GM03348 (cell line): ENCODE measurements at places on chromosomes 5 and 9.

DNA sequence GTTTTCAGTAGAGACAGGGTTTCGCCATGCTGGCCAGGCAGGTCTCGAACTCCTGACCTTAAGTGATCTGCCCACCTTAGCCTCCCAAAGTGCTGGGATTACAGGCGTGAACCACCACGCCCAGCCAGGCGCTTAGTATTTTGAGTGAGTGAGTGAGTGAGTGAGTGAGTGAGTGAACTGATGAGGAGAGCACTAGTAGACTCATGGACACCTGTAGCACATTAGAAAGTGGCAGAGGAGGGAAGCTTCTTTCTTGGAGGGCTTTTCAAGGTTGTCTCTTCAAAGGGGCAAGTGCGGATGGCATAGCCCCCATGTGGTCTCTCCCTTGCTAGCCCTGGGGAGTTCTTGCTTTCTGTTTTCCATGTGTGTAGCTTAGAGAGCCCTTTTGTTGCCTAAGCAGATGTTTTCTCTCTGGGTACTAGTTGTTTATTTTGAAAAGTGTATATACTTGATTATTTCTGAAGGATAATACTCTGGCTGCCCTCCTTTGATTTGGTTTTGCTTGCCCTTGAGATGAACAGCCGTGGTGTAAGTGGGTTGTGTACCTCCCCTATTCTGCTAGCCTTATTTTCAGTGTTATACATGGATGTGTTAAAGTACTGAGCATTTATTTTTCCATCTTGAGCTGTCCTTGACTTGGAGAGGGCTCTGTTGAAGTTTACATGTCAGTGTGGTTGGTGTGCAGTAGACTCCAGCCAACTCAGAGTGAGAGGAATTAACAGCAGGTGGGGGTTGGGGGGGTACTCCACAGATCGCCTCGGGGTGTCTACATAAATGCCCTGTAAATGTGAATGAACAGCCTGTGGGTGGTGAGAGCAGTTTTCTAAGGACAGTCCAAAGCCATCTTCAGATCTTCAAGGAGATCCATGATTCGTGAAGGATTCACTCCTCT, 35.5 kb downstream of the PRRC2B start:
- no peak for DNase-seq

- DNase-seq, result no peak
These were observed 81.2 kb upstream of the TRPC7 start for GRCh38 chr5:136446565-136446964.

DNA sequence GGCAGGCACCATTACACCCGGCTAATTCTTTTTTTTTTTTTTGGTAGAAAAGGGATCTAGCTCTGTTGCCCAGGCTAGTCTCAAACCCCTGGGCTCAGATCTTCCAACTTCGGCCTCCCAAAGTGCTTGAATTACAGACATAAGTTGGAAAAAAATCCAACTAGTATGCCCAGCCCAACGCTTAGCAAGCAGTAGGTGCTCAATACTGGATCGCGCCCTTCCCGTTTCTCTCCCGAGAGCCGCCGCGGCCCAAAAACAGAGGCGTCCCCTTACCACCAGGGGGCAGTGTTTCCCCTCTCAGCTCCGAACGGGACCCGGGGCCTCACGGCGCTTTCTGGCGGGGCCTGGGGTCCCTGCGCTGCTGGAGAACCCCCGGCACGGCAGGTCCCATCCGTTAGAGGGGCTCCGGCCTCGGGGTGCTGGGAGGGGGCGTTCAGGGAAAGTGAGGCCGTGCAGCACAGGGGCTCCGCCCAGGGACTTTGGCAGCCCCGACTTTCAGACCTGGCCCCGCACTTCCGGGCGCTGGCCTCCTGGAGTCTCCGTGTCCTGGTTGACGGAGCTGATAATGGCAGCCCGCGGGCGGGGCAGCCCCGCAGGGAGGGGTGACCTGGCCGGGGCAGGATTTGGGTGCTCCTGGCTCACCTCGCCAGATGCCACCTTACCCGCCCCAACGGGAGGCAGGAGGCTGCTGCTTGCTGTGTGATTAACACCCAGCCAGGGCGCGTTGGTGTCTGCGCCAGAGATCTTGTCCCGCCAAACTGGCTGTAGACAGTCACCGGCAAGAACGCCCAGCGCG, 15.2 kb downstream of the PTGES start:
- peak; percentile 91 for DNase-seq

GRCh38 chr9:87676976-87677775, 48.7 kb upstream of the CTSL start:
- DNase-seq, result no peak

DNA sequence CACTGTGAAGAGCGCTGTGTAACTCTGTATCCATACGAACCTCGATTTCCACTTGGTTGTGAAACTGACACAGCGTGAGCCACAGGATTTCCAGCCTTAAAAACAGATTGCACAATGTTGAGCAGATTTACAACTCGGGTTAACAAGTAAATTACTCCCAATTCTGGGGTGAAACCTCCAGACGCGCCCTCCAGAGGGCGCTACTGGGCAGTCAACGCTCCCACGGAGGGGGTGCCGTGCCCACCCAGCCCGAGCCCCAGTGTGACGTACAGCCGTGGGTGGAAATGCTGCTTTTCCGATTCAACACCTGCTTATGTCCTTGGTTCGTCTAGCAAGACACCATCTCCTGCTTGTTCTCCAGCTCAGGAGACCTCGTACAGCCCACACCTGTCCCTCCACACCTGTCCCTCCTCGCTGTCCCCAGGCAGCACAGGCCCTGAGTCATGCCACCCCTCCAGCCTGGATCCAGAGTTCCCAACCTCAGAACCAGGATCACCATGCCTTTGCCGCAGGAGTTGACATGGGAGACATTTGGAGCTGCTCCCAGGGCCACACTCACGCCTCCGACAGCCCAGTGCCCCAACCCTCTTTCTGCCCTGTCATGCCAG, 34.4 kb upstream of the SLC6A3 start:
- DNase-seq, result peak; percentile 86

DNA sequence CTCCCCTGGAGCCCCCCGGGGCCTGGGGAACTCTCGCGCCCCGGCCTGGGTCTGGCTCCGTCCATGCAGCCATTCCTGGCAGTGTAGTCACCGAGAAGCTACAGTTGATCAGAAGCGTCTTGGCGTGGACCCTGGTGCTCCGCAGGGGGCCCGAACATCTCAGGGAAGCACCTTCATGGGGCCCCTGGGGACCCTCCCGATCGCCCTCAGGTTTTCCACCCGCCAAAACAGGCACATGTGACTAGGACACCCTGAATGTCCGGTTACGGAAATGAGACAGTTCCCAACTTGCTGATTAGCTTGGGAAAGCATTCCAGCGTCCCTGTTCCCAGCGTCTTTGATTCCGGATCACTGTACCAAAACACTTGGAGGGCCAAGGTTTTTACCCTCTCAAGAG, 472 bp downstream of the FBXO4 start:
- peak; percentile 45 for DNase-seq

DNA sequence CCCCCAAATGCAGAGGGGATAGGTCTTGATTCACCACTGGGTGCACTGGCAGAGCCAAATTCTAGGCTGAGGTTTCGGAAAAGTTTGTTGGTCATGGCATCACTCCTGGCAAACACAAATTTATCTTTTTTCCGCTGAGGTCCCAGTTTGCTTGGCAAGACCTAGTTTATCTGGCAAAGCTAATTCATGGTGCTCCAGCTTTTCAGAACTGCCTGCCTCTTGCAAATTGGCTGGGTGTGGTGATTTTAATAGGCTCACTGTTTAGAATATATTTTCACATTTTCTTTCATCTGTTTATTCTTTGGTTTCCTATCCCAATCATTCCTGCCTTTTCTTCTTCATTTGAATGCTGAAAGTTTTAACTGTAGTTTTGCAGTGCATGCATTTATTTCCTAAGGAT, 50.5 kb upstream of the MAMDC2 start:
- no peak for DNase-seq

DNA sequence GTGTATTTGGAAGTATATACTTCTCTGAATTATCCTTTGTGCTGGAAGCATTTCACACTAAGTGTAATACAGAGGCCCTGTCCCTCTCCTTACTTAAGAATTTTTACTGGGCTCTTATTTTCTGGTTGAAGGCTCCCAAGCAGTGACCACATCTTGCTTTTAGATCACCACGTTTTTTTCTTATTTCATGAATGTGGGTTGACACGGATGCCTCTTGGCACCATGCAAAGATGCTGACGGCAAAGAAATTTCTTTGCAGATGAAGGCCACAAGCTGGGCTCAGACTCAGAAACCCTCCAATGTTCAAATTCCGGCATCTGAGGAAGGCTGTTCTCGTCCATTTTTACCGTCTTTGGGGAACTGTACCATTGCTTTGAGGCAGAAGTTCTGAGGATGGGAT, 168.5 kb downstream of the HMHB1 start:
- no peak for DNase-seq

DNA sequence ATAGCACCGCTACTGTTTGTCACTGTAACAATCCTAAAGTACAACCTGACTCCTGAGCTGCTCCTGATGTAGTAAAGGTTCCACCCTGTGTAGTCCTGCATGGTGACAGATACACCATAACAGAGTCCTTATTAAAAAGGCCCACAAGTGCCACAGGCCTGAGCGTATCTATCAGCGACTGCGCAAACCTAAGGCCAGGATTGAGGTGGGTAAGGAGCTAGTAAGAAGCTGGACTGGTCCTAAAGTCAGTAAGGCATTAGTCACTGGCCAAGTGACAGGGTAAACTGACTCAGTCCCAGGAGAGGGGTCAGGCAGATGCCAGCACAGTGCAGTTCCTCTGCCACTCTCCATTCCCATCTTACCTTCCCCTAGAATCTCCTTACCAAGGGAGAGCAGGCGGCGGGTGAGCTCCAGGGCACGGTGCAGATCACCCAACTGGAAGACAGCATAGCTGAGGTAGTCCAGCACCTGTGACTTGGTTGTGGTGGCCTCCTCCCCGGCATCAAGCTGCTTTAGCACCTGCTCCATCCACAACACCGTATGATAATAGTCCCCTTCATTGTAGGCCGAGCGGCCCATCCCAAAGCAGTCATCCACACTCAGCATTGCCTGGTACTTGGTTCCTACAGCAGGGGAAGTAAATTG, 17.6 kb downstream of the P4HA2 start:
- no peak for DNase-seq

DNA sequence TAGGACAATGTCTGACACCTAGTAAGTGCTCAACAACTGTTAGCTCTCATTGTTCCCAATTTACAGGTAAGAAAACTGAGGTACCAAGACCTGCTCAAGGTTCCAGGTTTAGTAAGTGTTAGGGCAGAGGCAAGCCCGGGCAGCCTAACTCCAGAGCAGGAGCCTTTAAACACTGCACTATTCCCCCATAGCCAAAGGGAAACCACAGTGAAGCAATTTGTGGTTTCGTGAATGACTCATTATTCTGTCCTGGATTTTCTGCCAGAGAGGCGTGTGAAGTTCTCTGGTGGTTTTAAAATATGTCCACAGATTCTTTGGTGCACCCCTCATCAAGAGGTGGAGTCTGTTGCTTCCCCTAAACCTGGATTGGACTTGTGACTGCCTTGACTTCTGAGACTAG, 1.0 kb upstream of the MCC start:
- DNase-seq, result peak; percentile 88

DNA sequence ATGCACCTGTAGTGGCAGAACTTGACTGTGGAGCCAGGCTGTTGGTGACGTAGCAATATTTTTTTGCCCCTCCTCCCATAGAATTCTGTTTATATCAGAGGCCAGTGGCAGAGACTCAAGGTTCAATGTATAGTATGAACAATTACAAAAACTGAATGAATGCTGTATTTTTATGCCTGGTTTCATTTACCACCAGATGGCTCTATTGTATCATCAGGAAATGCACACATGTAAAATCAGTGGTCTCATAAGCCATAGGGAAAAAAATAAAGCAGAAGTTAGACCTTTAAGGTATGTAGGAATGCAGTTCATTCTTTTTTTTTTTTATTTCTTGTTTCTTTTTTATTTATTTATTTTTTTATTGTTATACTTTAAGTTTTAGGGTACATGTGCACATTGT, 43.6 kb downstream of the CCDC192 start:
- DNase-seq, result peak; percentile 40

- no peak for DNase-seq
These were observed 50.1 kb downstream of the TSPAN17 start for GRCh38 chr5:176697267-176697933.

- DNase-seq, result no peak
These were observed 105.7 kb downstream of the UGCG start for GRCh38 chr9:112002131-112002846.
